CD4-positive, CD25-positive, alpha-beta regulatory T cell (primary cell): ENCODE measurements at places on chromosomes 1 and 21. TPM values are rescaled to one million over a fixed set of nuclear protein-coding genes. Genes with fewer than 3 reads are reported as not detected.

GRCh38 chr1:203272633-203273205 is 32.6 kb upstream of the BTG2 start:
- H3K27ac ChIP-seq = peak overlapping the region; percentile 78
- no peaks in the 10 kb centered on the region for H3K27me3 ChIP-seq
- H3K4me3 ChIP-seq = peak overlapping the region; percentile 59

KIF17 gene
- total RNA-seq = not detected

DNA sequence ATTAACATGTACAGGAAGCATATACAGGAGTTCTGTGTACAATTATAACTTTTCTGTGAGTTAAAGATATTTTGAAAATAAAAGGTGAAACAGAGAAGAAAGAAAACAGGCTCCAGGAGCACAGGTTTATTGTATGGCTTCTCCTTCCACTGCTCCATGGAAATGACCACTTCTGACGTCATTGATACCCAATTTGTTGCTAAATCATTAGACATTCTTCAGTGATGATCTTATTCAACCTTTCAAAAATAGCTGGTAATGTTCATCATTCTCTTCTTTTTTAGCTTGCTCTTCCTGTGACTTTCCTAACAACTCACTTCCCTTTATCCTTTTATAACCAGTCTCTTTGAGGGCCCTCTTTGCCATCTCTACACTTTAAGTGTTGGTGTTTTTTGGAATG is 77.8 kb downstream of the KCNK2 start:
- no peaks in the 10 kb centered on the region for H3K36me3 ChIP-seq
- no peaks in the 10 kb centered on the region for H3K27me3 ChIP-seq
- no peak overlapping the region for H3K4me3 ChIP-seq
- no peak for DNase-seq
- H3K27ac ChIP-seq = no peak overlapping the region

DNA sequence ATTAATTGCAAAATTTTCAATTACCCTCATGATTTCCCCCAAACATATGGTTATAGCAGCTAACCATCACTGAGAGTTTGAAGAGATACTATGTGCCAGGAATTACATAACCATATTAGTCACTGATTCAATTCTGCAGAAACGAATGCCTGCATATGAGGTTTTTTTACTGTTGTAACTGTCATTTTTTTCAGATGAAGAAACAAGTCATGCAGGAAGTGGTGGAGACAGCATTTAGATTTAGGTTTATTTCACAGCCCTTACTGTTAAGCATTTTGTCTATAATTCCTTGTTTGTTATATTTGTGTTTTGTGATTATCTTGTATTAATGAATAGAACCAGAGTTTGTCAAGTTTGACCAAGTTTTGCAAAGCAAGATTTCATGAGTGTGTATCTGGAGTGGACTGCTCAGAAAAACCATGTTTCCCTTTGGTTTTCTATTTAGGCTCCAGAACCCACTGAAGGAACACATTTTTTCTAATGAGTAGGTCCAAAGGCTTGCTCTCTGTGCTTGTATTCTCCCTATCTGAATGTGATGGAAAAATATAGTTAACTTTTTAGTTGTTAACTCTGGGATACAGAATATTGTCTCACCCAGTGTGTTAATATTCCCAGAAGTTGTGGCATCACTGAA is 308.5 kb upstream of the ADAMTS5 start:
- no peaks in the 10 kb centered on the region for H3K27me3 ChIP-seq
- no peak for DNase-seq
- H3K4me1 ChIP-seq = no peaks in the 10 kb centered on the region
- H3K4me3 ChIP-seq = no peak overlapping the region
- no peak overlapping the region for H3K27ac ChIP-seq

RPTN gene
- not detected for total RNA-seq

- H3K4me3 ChIP-seq = no peak overlapping the region
- no peaks in the 10 kb centered on the region for H3K27me3 ChIP-seq
- no peak overlapping the region for H3K27ac ChIP-seq
These were observed 483.4 kb downstream of the PLPP3 start for GRCh38 chr1:56095696-56096665.

DNA sequence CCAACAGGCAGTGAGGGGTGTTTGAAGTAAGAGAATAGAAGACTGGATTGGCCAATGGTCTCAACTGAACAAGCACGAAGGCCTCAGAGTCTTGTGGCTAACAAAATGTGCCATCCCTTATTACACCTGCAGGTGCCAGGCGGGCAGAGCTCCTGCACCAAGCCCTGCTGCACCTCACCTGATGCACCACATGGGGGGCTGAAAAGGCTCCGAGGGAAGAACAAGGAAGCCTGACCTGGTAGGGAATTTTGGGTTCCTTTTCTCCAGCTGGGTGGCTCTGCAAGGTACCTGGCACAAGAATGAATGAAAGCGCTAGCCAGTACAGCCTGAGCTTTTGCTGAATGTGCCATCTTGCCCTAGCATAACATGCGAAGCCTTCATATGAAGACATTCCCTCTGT is 9.7 kb downstream of the HSD3B1 start:
- no peaks in the 10 kb centered on the region for H3K36me3 ChIP-seq
- no peaks in the 10 kb centered on the region for H3K27me3 ChIP-seq
- no peak overlapping the region for H3K4me3 ChIP-seq
- no peak for DNase-seq

DNA sequence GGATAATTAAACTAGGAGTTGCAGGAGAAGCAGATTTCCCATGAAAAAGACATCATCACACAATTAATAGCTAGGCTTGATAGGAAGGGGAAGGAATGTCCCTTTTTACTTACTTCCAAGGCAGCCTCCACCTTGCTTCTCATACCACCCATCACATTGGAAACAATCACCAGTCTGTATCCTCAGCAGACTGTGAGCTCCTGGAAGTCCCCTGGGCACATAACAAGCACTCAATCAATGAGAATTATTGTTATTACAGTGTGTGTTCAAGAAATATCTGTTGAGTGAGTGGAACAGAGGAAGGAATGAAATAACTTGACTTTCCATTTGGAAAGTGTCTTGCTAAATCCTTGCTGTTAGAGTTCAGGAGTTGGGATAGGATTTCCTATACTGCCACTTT is 36.2 kb downstream of the HIVEP3 start:
- no peaks in the 10 kb centered on the region for H3K4me1 ChIP-seq
- no peak for DNase-seq
- no peak overlapping the region for H3K27ac ChIP-seq

DNA sequence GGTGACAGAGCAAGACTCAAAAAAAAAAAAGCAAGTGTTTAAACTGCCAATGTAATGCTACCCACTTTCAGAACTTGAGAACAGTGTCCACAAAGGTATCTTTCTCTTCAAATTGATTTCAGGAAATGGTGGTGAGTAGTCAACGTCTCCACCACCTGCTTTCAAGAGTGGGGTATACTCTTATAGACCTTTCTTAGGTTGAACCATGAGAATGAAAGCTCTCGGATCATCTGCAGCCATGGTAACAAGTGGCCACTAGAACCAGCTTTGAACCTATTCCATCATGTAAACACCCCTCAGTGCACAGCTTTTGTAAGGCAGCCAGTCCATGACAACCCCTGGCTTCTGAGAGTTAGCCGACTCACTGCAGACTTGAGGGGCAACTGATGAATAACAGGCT is 107.4 kb downstream of the NTPCR start:
- H3K4me3 ChIP-seq = no peak overlapping the region
- no peak for DNase-seq

GRCh38 chr1:233945573-233945972 is 41.1 kb downstream of the SLC35F3 start:
- no peaks in the 10 kb centered on the region for H3K36me3 ChIP-seq
- no peak for DNase-seq
- H3K4me1 ChIP-seq = no peaks in the 10 kb centered on the region
- H3K4me3 ChIP-seq = no peak overlapping the region
- H3K27ac ChIP-seq = no peak overlapping the region

FCRL6 gene
- total RNA-seq = not detected

DRAXIN gene
- not detected for total RNA-seq

DNA sequence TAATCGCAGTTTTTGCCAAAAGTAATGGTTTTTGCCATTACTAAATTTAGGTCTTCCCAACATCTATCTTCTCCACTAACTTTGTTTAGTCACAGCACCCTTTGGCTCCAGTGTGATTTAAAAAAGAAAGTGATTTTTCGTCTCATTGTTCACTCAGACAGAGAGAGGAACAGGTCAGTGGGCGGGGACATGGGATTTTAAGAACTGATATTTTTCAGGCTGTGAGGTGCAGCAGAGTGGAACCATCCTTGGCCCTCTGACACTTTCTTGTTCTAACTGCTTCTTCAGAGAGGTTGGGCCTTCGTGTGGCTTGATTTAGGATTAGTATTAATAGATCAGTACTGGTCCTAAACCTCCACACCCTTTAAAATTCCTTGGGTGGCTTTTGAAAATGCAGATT is 38.8 kb downstream of the CASQ2 start:
- no peak overlapping the region for H3K27ac ChIP-seq
- no peaks in the 10 kb centered on the region for H3K4me1 ChIP-seq
- no peak for DNase-seq
- no peaks in the 10 kb centered on the region for H3K27me3 ChIP-seq

DNA sequence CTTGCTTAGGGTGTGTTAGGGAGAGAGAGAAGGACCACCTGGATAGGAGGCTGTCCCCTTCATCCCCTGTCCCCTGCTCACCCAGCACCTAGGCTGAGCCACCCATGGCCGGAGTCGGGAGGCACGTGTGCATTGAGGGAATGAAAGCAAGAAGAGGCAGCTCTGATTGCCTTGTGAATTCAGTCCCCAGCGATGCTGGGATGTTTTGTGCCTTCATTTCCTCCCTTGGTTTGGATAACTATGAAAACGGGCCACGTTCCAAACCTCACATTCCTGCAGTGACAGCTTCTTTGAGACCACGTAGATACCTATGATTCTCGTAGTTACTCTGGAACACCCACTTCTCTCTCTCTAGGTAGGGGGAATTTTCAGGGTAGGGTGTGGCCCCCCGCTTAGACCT is 67.1 kb downstream of the MAN1C1 start:
- no peak for DNase-seq
- no peaks in the 10 kb centered on the region for H3K27me3 ChIP-seq
- H3K27ac ChIP-seq = no peak overlapping the region
- peaks cover 6% of the 10 kb centered on the region for H3K4me1 ChIP-seq

CDA gene
- total RNA-seq = not detected

- no peak overlapping the region for H3K27ac ChIP-seq
- H3K4me3 ChIP-seq = no peak overlapping the region
- H3K36me3 ChIP-seq = no peaks in the 10 kb centered on the region
- H3K4me1 ChIP-seq = peaks cover 9% of the 10 kb centered on the region
- DNase-seq = peak; percentile 37
These were observed 1.8 kb downstream of the CD160 start for GRCh38 chr1:145720878-145721671.

MYOM3 gene
- total RNA-seq = not detected

DNA sequence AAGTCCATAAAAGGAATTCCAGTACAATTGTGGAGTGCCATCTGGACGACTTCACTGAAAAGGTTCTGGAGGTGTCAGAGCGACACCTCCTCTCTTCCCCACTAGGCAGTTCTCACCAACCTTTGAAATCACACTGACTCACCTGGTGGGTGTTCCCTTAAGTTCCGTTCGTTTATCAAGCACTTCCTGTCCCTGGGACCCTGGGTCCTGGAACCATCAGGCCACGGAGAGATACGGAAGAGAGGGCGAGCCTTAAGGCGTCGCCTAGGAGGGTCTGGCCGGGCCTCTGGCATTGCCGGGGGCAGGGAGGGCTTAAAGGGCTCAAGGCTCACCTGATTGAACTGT is 317 bp downstream of the SPAG17 start:
- no peak overlapping the region for H3K4me3 ChIP-seq
- H3K27me3 ChIP-seq = no peaks in the 10 kb centered on the region
- no peak for DNase-seq

DNA sequence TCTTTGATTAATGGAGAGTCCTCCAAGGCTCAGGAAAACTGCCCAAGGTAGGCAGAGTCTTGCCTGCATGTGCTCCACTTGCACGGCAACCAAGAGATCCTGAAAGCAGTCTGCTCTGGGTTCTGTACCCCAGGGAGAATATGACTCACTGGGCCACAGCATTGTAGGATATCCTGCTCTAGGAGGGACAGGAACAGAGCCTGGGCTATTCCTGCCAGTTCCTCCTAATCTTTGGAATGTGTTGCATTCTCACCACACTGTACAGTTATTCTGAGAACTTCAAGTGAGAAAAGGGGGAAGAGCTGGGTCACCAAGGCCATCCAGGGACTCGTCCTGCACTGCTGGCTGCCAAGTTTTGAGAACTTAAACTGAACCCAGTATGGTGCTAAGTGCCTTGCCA is 278.5 kb downstream of the MATN1 start:
- no peaks in the 10 kb centered on the region for H3K27me3 ChIP-seq
- H3K36me3 ChIP-seq = no peaks in the 10 kb centered on the region
- DNase-seq = no peak

DNA sequence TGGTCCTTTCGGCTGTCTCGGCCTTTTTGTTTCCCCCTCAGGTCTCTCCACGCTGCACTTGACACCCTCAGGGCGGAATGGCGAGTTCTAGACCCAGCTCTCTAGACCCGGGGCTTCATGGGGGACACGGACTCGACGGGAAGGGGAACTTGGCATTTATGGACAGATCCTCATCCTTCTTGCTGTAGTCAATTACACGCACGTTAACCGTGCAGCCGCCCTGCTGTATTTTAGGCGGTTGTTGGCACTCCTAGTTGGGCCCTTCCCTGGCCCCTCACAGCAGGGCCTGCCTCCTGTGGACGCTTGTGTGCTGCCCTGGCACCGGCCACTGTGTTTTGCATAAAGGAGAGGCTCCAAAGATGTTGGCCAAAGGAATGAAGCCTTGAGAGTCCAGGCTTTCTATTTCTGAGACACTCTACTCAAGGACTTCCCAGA is 558 bp upstream of the BTG3 start:
- no peaks in the 10 kb centered on the region for H3K27me3 ChIP-seq
- H3K4me3 ChIP-seq = peak overlapping the region; percentile 21
- H3K36me3 ChIP-seq = peaks cover 4% of the 10 kb centered on the region
- H3K4me1 ChIP-seq = peaks cover 19% of the 10 kb centered on the region

DNA sequence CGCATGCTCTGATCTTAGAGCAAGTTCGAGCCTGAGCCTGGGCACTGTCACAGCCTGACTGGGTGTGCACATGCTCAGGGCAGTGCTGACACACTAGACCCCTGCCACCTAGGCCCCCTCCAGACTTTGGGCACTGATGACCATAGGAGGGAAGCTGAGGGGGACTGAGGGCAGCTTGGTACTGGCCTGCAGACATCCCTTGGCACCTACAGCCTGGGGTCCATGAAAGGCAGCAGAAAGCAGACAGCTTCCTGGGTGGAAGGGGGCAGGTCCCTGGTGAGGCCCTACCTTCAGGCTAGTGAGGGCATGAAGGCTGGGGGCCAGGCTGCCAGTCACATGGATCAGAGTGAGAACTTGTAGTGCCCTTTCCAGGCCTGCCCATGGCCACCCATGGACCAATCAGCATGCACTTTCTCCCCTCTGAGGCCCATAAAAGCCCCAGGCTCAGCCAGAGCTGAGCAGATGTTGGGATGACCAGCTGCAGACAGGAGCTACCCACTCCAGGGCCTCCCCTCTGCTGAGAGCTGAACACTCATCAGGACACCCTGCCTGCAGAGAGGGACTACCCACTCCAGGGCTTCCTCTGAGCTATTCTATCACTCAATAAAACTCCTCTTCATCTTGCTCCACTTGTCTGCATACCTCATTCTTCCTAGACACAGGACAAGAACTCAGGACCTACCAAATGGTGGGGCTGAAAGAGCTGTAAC is 680.8 kb downstream of the MATN1 start:
- H3K27me3 ChIP-seq = no peaks in the 10 kb centered on the region
- no peak for DNase-seq
- H3K36me3 ChIP-seq = no peaks in the 10 kb centered on the region
- no peak overlapping the region for H3K27ac ChIP-seq
- no peak overlapping the region for H3K4me3 ChIP-seq
- no peaks in the 10 kb centered on the region for H3K4me1 ChIP-seq

GRCh38 chr1:100178091-100178490 is at the start of gene LRRC39:
Gene LRRC39, minus strand, starts transcription at chr1:100178256. Its CDS starts 9,740 bp downstream, at chr1:100168516.
- H3K27me3 ChIP-seq = no peaks in the 10 kb centered on the region
- no peaks in the 10 kb centered on the region for H3K36me3 ChIP-seq
- no peak within 1 kb of the TSS for H3K27ac ChIP-seq
- DNase-seq = no peak
- no peaks in the 10 kb centered on the region for H3K4me1 ChIP-seq
